Fibroblast of lung (primary cell): ENCODE measurements at places on chromosomes 12 and 14.
A peak's percentile ranks its signal among the peaks of the same experiment; 100 is the strongest.

DNA sequence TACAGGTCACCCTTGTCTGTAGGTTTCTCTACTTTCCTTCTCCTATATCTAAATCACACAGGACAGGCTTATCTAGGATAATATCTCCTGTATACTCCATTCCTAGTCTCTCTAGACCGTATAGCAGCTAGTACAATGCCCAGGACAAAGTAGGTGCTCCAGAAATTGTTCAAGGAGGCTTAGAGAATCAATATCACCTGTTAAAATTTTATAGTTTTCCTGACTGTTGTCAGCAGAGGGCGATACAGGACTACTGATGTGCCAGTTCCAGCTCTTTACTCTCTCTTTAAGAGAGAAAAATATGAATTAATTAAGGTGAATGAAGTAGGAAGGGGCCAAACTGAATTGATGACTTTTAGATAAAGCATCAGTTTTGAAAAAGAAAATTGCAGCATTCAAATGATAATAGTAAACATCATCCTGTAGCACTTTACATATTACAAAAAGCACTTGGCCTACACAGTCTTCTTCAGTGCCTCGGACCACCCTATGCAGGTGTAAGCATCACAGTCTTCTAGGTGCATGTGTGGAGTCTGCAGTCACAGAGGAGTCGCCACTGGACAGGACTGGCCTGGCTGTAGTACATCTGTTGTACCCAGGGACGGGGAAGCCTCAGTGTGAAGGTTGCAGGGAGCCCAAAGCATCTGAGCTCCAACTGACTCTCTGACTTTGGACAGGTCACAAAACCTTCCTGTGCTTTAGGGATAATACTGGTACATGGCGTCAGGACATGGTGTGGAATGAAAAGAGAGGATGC lies 61.9 kb upstream of the MAX start:
- peak; percentile 69 for DNase-seq

GRCh38 chr12:124578854-124579253 lies 11.4 kb upstream of the NCOR2 start:
- DNase-seq = no peak

DNA sequence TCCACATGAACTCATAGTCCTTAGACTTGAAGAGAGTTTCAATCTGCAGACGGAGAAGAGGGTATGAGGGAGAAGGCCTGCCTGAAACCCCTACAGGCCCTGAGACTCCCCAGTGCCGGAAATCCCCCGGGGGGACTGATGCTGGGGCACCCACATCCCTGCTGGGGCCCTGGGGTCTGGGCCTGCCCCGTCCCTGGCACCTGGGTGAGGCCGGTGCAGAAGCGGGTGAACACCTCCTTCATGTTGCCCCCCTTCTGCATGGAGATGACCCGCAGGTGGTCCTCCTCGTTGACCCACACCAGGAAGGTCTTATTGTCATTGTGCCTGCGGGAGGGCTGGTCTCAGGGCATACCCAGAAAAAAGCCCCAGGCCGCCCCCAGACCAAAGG lies 2.4 kb downstream of the CKB start:
- no peak for DNase-seq

- DNase-seq = no peak
Observed at GRCh38 chr12:77842430-77842829, 11.7 kb downstream of the NAV3 start.

GRCh38 chr12:16154990-16155389 lies 122.5 kb downstream of the SLC15A5 start:
- peak; percentile 1 for DNase-seq

- DNase-seq = peak; percentile 45
Observed at GRCh38 chr12:28963554-28963953, 185.5 kb upstream of the FAR2 start.

DNA sequence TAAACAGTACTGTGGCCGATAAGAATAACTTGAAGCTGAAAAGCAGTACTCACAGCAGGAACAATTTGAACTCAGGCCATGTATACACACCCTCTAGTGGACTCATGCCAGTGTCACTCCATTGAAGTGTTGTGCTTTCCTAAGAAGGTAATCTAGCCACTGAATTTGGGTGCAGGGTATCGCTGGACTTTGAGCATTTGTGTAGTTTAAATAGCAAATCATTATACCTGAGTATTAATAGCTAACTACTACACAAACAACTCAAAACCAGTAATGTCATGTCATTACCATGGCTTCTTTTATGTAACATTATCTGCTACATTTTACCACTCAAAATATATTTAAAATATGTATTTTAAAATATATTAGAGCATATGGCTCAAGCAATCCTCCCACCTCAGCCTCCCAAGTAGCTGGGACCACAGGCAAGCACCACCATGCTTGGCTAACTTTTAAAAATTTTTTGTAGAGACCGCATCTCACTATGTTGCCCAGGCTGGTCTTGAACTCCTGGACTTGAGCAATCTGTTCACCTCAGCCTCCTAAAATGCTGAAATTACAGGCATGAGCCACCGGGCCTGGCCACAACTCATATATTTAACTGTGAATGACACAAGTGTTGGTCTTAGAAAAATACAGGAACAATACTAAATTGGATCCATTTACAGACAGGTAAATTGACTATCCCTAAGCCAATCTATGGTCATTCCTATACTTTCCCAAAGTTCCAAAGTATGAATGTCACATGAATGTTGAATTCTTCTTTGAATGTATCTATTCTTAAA lies 25.6 kb upstream of the ARID4A start:
- peak; percentile 36 for DNase-seq

DNA sequence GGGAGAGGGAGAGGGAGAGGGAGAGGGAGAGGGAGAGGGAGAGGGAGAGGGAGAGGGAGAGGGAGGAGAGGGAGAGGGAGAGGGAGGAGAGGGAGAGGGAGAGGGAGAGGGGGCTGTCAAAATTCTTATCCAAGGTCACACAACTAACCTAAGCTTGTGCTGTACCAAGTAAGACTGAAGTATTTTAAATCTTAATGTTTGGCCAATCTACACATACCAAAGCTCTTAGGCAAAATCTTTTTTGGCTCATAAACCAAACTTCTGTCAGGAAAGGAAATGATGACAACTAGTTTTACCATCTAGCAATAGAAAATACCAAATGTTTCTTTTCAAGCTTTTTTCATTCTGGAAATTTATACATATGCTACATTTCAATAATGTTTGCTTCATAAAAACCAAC lies 33.8 kb downstream of the CCDC38 start:
- peak; percentile 58 for DNase-seq

- no peak for DNase-seq
Observed at GRCh38 chr12:100339071-100339470, 17.8 kb upstream of the SLC17A8 start.

DNA sequence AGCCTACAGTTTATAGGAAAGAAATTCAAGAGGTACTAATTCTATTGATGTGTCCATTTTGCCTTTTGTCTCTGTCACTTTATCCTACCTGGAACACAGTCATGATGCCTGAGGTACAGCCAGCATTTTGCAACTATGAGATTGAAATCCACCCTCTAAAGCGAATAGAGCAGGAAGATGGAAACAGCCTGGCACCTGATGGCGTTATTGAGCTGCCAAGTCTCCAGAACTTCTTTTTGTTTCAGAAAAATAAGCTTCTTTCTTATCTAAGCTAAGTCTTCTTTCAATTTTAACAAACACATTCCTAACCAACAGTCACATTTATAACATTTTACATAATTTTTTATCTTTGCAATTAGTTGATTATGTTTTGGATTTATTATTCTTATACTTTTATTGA lies 182.1 kb downstream of the PAWR start:
- no peak for DNase-seq

GRCh38 chr12:64110864-64111263 lies 111.2 kb downstream of the KICS2 start:
- DNase-seq = peak; percentile 17

- no peak for DNase-seq
Observed at GRCh38 chr14:104937694-104938365, 13.2 kb downstream of the PLD4 start.

- no peak for DNase-seq
Observed at GRCh38 chr12:80749456-80749855, 32.7 kb downstream of the MYF5 start.

- DNase-seq = no peak
Observed at GRCh38 chr14:69848903-69849391, 30.3 kb upstream of the SMOC1 start.

- no peak for DNase-seq
Observed at GRCh38 chr14:44446965-44447364, 60.1 kb downstream of the FSCB start.

DNA sequence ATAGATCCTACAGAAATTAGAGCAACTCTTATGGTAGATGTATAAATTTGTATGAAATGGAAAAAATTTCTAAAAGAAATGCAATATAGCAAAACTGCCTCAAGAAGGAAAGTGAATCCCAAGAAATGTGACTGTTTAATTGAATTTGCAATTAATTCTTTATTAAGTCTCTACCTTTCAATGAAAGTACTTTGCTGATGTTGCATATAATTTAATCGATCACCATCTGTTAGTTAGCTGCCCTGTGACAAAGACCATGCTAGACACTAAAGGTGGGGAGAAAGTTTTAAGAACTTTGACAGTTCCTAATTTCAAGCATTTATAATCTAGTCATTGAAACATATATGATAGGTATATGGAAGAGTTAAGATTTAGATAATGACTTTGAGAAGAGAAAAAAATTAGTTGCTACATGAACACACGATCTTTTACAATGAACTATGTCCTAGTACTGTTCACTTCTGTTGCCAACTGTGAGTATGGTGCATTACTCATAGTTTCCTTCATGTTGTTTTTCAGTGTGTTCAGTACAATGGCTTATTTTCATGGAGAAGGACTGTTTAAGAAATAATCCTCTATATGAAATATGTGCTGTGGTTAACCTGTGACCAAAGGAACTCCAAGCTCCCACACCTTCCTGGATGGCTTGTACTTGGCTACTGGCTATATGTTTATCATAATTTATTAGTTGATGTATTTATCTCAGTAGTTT lies 128.4 kb downstream of the METTL25 start:
- DNase-seq = peak; percentile 42

GRCh38 chr12:19299765-19300164 lies 139.5 kb upstream of the AEBP2 start:
- DNase-seq = no peak

DNA sequence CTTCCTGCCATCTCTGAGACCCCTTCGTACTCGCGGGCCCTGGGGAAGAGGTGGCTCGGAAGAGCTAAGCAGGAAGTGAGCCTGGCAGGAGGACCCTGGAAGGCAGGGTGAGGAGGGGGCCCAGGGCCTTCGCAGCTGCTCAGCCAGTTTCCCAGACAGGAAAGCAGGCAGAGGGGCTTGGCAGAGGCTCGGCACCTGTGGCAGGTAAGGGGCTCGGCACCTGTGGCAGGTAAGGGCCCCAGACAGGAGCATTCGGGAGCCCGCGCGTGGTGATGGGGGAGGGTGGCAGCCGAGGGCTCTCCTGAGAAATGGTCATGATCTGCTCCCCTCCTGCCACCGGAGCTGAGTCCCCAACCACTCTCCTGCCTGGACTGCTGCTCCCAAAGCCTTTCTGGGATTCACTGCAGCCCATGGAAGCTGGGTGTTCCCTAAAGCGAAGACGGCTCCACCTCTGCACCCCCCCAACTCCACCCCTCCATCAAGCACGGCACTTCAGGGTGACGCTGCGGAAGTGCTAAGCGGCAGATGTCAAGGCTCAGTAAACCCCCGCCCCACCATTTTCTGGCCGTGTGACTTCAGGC lies 63.2 kb downstream of the PRIMA1 start:
- DNase-seq = no peak
